ENCODE measurements at places on chromosomes 2 and 18.

- DNase-seq, result peak; percentile 81
Measured at GRCh38 chr2:203811491-203812221, 55.9 kb upstream of the CTLA4 start.

DNA sequence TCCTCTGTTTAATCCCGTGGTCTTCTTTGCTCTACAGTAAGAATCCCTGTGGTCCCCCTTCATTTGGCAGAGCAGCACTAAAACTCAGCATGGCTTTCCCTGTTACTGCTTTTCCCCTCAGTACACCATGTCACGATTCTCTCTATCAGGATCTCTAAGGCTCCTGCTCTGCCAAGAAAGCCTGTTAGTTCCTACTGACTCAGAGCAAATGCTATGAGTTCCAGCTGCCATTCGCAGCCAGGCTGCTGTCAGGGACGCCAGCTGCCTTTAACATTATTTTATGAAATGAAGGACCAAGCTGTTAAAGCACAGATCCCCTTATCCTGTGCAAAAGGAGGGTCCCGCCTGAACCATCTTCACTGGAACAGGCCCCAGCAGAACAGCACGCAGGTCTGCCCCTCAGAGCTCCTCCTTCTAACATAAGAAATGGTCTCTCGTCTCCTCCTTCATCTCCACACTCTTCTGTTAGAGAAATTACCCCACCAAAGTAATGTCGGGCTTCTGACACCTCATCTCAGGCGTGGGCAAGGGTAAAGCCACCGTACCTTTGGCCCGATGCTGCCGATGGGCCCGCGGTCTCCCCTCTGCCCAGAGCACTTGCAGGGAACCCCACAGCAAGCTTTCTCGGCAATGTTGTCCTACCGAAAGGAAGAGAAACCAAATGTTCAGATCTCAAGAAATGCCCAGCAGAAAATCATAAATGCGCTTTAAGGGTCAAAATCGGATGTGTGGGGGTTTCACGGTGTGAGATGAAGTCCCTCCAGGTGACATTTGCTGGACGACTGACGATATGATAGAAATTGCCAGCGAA lies 52.6 kb downstream of the COL6A3 start:
- peak; percentile 66 for DNase-seq

DNA sequence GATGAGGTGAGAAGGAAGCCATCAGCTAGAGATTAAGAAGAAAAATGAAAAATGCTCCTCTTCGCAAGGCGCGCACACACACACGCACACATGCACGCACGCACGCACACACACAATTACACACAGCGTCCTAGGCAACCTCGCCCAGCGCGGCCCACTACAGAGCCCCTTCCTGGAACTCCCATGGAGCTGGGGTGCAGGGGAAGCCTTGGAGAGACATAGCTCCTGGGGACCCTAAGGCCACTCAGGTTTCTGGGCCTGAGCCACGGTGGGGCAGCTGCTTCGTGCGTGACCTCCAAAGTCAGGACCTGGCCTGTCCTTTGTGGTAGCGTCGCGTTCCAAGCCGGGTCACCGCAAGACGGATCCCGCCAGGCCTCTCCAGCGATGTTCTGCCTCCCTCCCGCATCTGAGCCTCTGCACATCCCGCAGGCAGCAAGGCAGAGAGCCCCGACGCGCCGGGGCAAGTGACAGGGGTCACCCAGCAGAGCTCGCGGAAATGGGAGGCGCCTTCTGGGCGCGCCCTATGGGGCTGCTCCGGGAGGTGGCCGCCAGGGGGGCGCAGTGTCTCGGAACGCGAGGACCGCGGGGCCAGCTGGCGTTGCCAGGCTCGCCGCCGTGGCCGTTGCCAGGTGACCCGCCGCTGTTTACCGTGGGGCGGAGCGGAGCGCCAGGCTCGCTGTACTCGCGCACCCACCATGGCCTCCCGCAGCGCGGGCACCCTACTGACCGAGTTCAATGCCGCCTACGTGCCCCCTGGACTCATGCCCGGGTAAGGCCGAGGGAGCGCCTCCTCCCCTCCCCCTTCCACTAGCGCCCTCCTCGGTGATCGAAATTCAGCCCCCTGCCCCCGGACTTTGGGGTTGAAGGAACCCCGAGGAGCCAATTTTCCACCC lies 79.0 kb downstream of the CIB4 start:
- no peak for DNase-seq

- no peak for DNase-seq
Measured at GRCh38 chr2:16169381-16169960, 229.1 kb downstream of the MYCN start.

DNA sequence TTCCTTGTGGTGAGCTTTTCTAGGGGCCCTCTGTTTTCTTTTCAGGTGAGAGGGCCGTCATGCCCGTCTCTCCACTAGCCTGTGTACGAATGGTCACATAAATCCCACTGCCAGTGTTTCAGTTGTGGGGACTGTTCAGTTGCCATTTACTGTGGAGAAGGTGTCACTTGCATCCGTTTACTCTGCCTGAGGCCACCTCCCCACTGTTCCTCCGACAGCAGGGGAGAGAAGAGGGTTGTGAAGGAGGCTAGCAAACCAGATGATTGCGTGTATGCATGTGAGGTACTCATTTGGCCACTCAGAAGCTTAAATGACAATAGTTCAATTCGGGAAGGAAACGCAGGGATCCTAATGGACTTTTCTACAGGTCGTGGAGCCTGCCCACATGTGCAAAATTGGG lies 3.3 kb downstream of the MTCL1 start:
- no peak for DNase-seq

GRCh38 chr18:31581498-31582197 lies 10.0 kb upstream of the TTR start:
- DNase-seq, result no peak

DNA sequence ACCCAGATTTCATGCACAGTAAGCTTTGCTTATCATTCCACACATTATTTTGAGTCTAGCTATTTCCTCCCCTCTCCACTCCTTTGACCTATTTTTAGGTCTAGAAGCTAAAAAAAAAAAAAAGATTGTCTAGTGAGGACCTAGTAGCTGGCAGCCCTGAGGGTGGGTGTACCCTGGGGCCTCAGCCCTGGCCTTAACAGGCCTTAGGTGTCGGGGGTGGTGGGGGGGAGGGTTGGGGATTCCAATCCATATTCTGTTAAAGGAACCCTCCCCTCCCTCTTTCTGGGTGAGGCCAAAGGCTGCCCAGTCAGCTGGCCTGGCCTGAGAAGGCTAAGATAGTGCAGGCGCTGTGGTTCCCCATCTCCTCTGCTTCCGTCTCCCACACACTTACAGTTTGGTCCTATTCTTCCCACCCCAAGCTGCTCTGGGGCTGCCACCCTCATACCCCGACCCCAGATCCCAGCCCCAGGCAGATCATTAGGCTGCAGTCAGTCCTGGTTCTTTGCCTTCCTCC lies 65.5 kb upstream of the HK2 start:
- no peak for DNase-seq

DNA sequence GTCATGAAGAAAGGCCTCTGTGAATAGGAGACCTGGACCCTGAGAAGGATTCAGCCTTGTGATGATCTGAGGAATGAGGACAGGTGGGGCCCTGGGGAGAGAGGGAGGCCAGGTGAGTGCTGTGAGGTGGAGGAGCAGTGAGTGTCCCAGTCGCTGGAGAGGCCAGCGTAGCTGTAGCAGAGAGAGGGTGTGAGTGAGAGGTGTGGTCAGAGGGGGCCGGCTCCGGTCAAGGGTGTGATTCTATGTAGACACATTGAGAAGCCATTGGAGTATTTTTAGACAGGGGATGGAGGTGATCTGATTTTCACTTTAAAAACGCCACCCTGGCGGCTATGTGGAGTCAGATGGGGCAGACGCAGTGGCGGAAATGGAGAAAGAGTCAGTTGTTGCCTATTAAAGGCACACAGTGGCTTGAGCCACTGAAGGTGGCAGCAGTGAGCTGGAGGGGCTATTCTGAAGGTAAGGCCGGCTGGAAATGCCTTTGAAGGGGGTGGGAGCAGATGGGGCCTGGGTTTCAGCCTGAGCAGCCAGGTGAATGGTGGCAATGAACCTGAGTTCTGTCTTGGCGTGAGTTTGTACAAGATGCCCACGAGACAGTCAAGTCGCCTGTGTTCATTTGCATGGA lies 55.6 kb downstream of the GREB1 start:
- no peak for DNase-seq

- DNase-seq, result no peak
Measured at GRCh38 chr2:181879295-181879694, 12.2 kb upstream of the ITPRID2 start.

GRCh38 chr2:127906206-127906926 lies 20.6 kb upstream of the AMMECR1L start:
- no peak for DNase-seq

DNA sequence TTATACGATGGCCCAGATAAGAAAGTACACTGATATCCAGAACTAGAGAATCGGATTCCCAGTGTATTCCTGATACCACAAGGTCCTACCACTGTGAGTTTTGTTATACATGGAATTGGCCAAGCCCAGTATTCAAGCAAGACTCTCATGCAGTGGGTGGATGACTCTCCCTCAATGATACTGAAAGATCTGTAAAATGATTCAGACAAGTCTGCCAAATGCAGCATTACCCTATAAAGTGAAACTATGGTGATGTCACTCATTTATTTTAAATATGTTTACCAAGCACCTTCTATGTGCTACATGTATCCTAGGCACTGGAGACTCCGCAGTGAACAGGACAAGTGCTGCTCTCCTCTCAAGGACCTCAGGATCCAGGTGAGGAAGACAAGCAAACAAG lies 22.6 kb downstream of the MYO5B start:
- no peak for DNase-seq

DNA sequence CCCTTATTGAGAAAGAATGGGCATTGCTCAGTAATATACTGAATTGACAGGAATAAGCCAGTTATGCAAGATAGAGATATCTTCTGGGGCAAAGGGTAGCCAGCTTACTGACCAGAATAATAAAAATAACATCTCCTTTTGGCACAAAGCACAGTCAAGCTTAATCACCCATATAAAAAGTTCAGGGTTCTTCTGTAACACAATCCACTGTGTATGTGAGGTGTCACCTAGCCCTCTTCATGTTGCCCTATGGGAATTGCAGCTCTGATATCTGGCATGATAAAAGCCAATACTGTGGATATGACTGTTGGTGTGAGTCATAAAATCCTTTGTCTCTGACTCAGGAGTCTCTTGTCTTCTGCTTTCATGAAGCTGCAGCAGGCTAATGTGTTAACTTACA lies 90.8 kb downstream of the DSEL start:
- no peak for DNase-seq

- peak; percentile 84 for DNase-seq
Measured at GRCh38 chr2:71882949-71883472, 264.7 kb downstream of the CYP26B1 start.

DNA sequence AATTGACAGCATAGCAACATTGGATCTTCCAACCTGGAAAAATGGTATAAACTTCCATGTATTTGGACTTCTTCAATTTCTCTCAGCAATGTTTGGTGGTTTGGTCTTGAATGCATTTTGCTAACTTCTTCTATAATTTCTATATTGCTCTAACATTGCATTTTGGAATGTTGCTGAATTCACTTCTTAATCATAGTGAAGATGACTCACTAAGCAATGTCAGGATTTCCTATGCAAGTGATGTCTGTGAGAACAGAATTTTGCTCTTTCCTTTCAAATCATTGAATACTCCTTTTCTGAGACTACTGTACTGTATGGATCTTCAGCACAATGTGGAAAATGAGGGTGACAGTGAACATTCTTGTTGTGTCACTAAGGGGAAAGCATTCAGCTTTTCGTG lies 28.9 kb upstream of the CDH19 start:
- no peak for DNase-seq

DNA sequence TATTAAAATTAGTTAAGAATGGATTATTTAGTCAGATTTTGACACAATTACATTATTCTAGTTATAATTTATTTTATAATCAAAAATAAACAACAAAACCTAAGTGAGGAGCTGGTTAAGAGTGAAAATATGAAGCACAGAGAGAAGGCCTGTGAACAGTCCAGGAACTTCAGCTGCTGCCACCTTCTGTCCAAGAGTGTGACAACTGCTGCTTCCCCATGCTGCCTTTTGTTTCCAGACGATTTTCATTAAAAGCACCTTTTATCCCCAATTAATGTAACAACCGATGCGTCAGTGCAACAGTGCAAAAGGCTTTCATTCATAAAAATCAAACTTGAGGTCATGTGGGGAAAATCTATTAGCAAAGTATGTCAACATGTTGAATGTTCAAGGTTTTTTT lies 363.6 kb downstream of the CTNNA2 start:
- no peak for DNase-seq

GRCh38 chr2:174184915-174185314 lies 63.4 kb downstream of the OLA1 start:
- DNase-seq, result no peak

- no peak for DNase-seq
Measured at GRCh38 chr18:57603871-57604270, 17.4 kb upstream of the FECH start.

GRCh38 chr2:173672573-173673340 lies 292.4 kb downstream of the SP3 start:
- no peak for DNase-seq

DNA sequence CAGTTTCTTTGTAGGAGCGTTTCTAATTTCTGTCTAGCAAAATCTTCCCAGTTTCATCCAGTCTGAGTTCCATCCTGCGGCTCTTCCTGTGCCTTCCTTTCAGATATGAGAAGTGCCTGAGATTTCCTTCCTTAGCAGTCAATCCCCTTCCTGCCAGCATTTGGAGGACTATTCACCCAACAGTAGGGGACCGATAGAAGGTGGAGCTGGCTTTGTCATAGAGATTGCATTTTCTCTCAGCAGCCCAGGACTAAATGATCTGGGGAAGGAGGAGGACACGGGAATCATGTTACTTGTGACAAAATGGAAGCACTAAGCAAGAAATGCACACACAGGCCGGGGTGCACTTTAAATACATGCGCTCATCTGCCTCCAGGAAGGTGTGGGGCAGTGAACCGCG lies 5.6 kb upstream of the SMIM21 start:
- DNase-seq, result no peak

- DNase-seq, result no peak
Measured at GRCh38 chr2:50355891-50356290, 676.0 kb downstream of the NRXN1 start.

- peak; percentile 84 for DNase-seq
Measured at GRCh38 chr2:222708274-222708710, 36.8 kb downstream of the MOGAT1 start.

DNA sequence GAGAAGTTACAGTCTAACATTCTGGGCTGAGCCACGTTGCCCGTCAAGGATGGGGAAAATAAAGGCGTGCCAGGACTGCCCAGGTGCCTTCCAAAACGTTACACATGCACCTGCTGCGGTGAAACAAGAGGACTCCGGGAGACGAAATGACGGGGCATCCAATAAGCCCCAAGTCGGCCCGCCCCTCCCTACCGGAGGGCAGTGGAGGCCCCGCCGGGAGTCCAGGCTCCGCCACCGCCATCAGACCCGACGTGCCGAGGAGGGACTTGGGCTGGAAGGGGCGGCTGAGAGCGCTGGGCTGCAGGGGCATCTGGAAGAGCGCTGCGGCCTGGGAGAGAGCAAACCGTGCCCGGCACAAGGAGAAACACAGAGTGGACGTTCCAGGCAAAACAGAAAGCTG lies 112.5 kb upstream of the GPC1 start:
- DNase-seq, result no peak
